ENCODE measurements at places on chromosomes 2 and 18.
A peak's percentile ranks its signal among the peaks of the same experiment; 100 is the strongest.

- no peak for DNase-seq
- peaks cover 11% of the 10 kb centered on the region for H3K4me1 ChIP-seq
- H3K36me3 ChIP-seq: no peaks in the 10 kb centered on the region
- peaks cover 34% of the 10 kb centered on the region for H3K27me3 ChIP-seq
- peak overlapping the region; percentile 22 for H3K27ac ChIP-seq
These were observed 39.6 kb downstream of the DOK1 start for GRCh38 chr2:74593826-74594772.

GRCh38 chr2:22377268-22377667 is 1007.7 kb upstream of the KLHL29 start:
- DNase-seq: no peak
- H3K4me1 ChIP-seq: no peaks in the 10 kb centered on the region
- no peak overlapping the region for H3K27ac ChIP-seq
- no peaks in the 10 kb centered on the region for H3K27me3 ChIP-seq
- no peak overlapping the region for H3K4me3 ChIP-seq
- no peaks in the 10 kb centered on the region for H3K36me3 ChIP-seq

- H3K27ac ChIP-seq: no peak overlapping the region
- H3K36me3 ChIP-seq: no peaks in the 10 kb centered on the region
- DNase-seq: peak; percentile 71
- peak overlapping the region; percentile 73 for H3K4me3 ChIP-seq
These were observed 12.3 kb upstream of the TEX51 start for GRCh38 chr2:126886211-126886915.

DNA sequence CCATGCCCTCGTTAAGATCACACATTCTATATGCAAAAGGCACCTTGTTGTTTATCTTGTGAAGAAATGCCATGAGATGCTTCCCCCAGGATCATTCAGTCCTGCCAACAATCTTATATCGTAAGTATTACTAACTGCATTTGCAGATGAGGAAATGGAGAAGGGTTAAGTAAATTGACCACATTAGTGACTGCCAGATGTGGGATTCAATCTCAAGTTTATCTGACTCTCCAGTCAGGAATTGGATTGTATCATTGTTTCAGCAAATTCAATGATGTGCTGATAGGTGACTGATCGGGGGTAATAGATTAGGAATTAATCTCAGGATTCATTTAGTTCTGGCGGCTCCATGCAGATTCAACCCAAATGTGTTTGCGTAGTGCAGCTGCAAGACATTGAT is 106.2 kb downstream of the CNTNAP5 start:
- no peak overlapping the region for H3K27ac ChIP-seq
- DNase-seq: no peak
- H3K4me1 ChIP-seq: no peaks in the 10 kb centered on the region
- no peaks in the 10 kb centered on the region for H3K36me3 ChIP-seq
- no peaks in the 10 kb centered on the region for H3K27me3 ChIP-seq

GRCh38 chr2:27308359-27308881 is at the start of gene UCN:
TSS of gene UCN (minus strand) at chr2:27308445. CDS start at chr2:27307895, 550 bp downstream.
- peaks cover 21% of the 10 kb centered on the region for H3K27me3 ChIP-seq
- no peak within 1 kb of the TSS for H3K27ac ChIP-seq
- peaks cover 7% of the 10 kb centered on the region for H3K36me3 ChIP-seq
- DNase-seq: no peak
- H3K4me3 ChIP-seq: peak within 1 kb of the TSS; percentile 52

DNA sequence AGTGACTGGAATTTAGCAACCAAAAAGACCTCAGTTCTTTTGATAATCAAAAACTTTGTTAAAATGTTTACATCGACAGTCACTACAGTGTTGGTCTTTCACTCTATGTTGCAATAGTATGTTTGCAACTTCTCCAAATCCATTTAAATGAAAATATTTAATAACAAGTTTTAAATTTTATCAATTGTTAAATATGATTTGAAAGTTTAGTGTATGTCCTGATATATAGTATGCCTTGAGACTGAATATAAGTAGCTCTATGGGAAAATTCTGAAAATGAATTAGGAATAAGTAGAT is 109.9 kb downstream of the ANKRD44 start:
- peak overlapping the region; percentile 91 for H3K27ac ChIP-seq
- H3K4me1 ChIP-seq: peaks cover 90% of the 10 kb centered on the region
- no peaks in the 10 kb centered on the region for H3K27me3 ChIP-seq
- DNase-seq: no peak
- H3K36me3 ChIP-seq: peaks cover 7% of the 10 kb centered on the region

- H3K36me3 ChIP-seq: no peaks in the 10 kb centered on the region
- no peak overlapping the region for H3K4me3 ChIP-seq
- no peak overlapping the region for H3K27ac ChIP-seq
- no peak for DNase-seq
- no peaks in the 10 kb centered on the region for H3K27me3 ChIP-seq
These were observed 32.1 kb downstream of the HJURP start for GRCh38 chr2:233822101-233822771.

DNA sequence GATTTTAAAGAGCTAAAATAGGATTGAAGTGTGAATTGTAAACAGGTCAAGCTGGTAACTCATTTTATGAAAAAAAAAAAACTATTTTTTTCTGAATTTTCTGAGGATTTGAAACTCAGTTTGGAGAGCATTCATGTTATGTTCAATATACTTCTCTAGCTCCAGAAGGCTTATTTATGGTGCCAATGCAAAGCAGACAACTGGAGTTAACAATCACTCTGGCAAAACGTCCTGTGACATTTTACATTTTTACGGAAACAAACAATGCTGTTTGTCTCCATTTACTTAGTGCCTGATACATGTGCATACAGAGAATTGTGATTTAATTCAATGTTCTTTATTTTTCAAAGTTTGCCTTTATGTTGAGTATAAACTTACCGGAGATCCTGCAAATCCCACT is 96.0 kb downstream of the COL5A2 start:
- H3K27ac ChIP-seq: no peak overlapping the region
- no peaks in the 10 kb centered on the region for H3K4me1 ChIP-seq
- H3K27me3 ChIP-seq: peaks cover 6% of the 10 kb centered on the region
- no peak overlapping the region for H3K4me3 ChIP-seq
- H3K36me3 ChIP-seq: no peaks in the 10 kb centered on the region

DNA sequence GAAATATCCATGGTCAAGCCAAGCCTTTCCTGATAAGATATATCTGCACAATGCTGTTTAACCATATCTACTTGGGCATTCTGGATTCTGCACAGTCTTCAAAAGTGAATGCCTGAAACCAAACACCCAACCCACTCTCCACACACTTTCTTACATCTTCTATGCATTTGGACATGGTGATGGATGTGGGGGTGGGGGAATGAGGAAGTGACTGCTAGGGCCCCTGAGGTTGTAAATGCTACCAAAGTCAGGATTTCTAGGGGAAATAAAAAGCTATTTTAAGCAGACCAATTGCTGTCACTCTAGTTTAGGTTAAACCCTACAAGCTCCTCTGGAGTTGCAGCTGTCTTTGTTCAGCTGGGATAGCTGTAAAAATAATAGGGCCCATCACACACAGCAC is 26.7 kb upstream of the TGFA start:
- no peak for DNase-seq
- no peak overlapping the region for H3K27ac ChIP-seq
- H3K36me3 ChIP-seq: no peaks in the 10 kb centered on the region
- H3K4me1 ChIP-seq: peaks cover 6% of the 10 kb centered on the region
- H3K27me3 ChIP-seq: no peaks in the 10 kb centered on the region

GRCh38 chr18:79438898-79439627 is 43.3 kb downstream of the NFATC1 start:
- peaks cover 13% of the 10 kb centered on the region for H3K36me3 ChIP-seq
- no peaks in the 10 kb centered on the region for H3K27me3 ChIP-seq
- H3K4me3 ChIP-seq: no peak overlapping the region
- H3K27ac ChIP-seq: peak overlapping the region; percentile 24

DNA sequence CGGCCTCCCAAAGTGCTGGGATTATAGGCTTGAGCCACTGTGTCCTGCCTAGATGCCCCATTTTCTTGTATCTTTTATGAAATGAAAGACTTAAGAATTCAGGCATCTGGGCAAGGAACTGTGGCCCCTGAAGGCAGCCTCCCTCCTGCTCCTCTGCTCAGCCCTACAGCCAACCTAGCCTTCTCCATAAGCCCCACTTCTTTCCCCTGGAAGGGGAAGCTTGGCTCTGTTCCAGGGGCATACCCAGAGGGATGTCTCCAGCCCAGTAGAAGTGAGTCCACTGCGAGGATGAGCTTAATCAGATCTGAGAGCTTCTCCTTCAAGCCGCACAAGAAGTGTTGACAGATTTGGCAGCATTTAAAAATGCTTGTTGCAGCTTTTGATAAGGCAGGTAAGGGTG is 39.7 kb downstream of the RHOB start:
- H3K4me1 ChIP-seq: no peaks in the 10 kb centered on the region
- no peak overlapping the region for H3K4me3 ChIP-seq
- no peak overlapping the region for H3K27ac ChIP-seq
- no peaks in the 10 kb centered on the region for H3K36me3 ChIP-seq
- no peak for DNase-seq

DNA sequence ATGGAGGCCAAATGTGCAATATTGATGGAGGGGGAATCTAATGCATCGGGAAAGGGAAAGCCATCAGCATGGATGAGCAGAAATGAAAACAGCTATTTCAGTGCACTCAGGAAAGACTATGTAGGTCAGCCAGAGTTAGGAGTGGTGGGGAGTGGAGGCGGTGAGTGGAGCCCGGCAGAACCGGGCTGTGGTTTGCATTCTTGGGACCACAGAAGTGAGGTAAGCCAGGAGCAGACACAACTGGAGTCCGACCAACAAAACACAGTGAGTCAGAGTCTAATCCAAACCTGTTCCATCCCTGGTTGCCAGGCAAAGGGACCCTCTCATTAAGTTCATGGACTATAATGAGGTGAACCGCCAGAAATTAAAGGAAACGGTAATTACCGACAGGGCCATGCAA is 61.1 kb upstream of the RAB12 start:
- H3K4me3 ChIP-seq: no peak overlapping the region
- no peaks in the 10 kb centered on the region for H3K27me3 ChIP-seq
- no peak overlapping the region for H3K27ac ChIP-seq
- no peaks in the 10 kb centered on the region for H3K4me1 ChIP-seq
- no peaks in the 10 kb centered on the region for H3K36me3 ChIP-seq

- H3K4me3 ChIP-seq: peak overlapping the region; percentile 91
- H3K27ac ChIP-seq: no peak overlapping the region
- DNase-seq: no peak
- H3K36me3 ChIP-seq: peaks cover 2% of the 10 kb centered on the region
These were observed 2.9 kb downstream of the RNF144A start for GRCh38 chr2:6919901-6920742.

- no peaks in the 10 kb centered on the region for H3K4me1 ChIP-seq
- no peaks in the 10 kb centered on the region for H3K36me3 ChIP-seq
These were observed 1193.4 kb downstream of the DSC3 start for GRCh38 chr18:29849144-29849543.

DNA sequence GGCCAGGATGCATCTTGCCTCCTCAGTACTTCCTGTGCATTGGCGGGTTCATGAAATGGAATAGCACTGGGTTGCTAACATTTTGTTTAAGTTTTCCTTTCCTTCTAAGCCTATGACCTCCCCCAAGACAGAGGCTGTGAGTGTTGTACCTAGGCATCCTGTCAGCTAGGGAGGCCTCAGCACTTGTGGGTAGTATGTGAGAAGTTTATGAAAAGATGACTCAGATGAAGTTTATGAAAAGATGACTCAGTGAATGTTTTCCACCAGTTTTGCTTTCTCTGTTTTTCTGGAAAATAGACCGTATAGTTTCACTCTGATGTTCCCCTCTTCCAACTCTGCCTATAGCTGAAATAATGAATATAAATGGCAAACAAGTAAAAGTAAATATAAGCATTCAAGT is 412.9 kb downstream of the TMEM182 start:
- no peak overlapping the region for H3K27ac ChIP-seq
- no peak overlapping the region for H3K4me3 ChIP-seq
- no peaks in the 10 kb centered on the region for H3K36me3 ChIP-seq
- H3K27me3 ChIP-seq: no peaks in the 10 kb centered on the region
- H3K4me1 ChIP-seq: peaks cover 8% of the 10 kb centered on the region

GRCh38 chr2:226330206-226330605 is 469.4 kb downstream of the IRS1 start:
- no peaks in the 10 kb centered on the region for H3K4me1 ChIP-seq
- DNase-seq: no peak
- no peak overlapping the region for H3K4me3 ChIP-seq

GRCh38 chr2:11405599-11406266 is 60.2 kb downstream of the E2F6 start:
- no peak for DNase-seq
- no peaks in the 10 kb centered on the region for H3K4me1 ChIP-seq
- H3K36me3 ChIP-seq: no peaks in the 10 kb centered on the region
- H3K4me3 ChIP-seq: no peak overlapping the region
- no peak overlapping the region for H3K27ac ChIP-seq

DNA sequence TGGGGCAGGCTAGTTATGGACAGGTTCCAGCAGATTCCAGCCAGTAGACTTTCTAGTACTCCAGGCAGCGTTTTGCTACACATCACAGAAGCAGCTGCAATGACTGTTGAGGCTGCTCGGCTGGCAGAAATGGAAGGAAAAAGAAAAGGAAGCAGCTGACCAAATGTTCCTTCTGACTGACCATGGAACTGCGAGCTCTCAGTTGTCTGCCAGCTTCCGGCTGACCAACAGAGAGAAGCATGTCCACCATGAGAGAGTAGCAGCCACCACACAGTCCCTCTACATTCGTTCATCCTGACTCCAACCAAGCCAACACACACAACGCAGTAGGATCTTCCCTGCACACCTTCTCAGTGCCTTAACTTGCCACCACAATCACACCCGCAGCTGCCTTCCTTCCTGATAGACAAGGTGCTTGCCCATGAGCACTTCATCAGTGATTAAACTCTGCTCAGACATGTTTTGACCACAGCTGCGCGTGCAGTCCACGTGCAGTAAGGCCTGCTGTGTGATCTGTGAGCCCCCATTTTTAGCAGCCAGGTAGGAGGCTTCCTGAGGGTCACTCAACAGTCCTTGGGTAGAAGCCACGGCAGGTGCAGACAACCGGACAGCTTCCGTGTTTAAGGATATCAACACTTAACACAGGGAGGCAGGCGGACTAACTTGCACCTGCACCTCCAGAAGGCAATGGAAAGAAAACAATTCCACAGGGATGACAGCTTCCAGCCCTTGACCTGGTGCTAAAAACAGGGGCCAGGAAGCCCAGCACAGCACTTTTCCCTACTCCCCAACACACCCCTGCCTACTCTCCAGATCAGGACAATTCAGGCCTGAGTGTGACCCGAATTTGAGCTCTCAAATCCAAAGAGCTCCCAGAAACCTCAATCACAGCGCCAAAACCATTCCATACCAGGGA is 996 bp downstream of the TGFBRAP1 start:
- H3K27ac ChIP-seq: peak overlapping the region; percentile 90
- H3K4me1 ChIP-seq: peaks cover 64% of the 10 kb centered on the region
- peak overlapping the region; percentile 98 for H3K4me3 ChIP-seq
- no peaks in the 10 kb centered on the region for H3K27me3 ChIP-seq

GRCh38 chr2:20425371-20425881 is 21.4 kb upstream of the RHOB start:
- H3K27ac ChIP-seq: peak overlapping the region; percentile 20
- peaks cover 2% of the 10 kb centered on the region for H3K36me3 ChIP-seq
- no peak overlapping the region for H3K4me3 ChIP-seq
- H3K4me1 ChIP-seq: peaks cover 13% of the 10 kb centered on the region

Data from activated T-cell treated with anti-CD3 and anti-CD28 coated beads, Interleukin-2, amount 50 U/mL, for 72 hours (primary cell).